ENCODE measurements at places on chromosomes 7 and 10. TPM values are rescaled to one million over a fixed set of nuclear protein-coding genes. Genes with fewer than 3 reads are reported as not detected.
A peak's percentile ranks its signal among the peaks of the same experiment; 100 is the strongest.

The MBLAC1 gene
- polyA plus RNA-seq, result 1.6 TPM

The TCF7L2 gene
- 16.6 TPM for polyA plus RNA-seq

The DYDC2 gene
- not detected for polyA plus RNA-seq

DNA sequence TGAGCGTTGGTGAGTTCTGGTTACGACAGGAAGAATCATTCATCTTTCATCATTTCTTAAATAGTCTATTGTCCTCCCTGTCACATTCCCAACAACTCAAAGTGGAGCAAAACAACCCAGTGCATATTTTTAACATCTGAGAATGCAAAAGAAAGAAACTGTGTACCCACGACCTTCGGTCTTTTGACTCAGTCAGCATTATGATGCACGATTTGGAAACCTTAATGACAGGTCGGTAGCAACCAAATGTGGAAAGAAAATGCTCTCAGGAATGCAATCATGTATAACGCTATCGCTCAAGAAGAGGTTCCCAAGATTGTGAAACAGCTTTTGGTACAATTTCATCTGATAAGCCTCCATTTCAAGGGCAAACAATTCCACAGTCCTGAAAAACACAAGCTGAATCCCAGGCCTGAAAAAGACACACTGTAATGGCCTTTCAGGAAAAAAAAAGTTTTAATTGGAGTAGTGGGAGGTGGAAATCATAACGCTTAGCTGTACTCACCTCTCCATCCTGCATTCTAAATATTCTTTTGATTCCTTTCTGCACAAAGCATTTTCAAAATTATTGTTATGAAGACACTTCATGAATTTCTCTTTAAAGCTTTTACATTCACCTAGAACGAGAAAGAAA is 2.6 kb downstream of the COX19 start:
- no peak for DNase-seq

- peak; percentile 68 for DNase-seq
Observed at GRCh38 chr7:33874943-33875342, 30.4 kb upstream of the BMPER start.

DNA sequence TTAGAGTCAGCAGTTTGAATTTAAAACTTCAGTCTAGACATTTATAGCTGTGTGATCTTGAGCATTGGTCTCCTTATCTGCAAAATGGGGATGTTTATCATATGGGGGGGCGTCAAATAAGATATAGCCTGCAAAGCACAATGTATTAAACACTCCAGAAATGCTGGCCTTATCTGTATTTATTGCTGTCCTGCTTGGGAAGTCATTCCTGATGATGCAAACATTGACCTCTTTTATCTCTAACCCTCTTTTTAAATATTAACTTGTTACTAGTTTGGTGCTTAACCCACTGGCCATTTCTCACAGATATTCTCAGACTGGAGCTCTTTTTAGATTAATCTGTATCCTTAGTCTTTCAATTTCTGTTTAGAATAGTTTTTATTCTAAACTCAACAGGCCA is 13.2 kb downstream of the MRPS33 start:
- no peak for DNase-seq
